ENCODE measurements at places on chromosomes 5 and 9. TPM values are rescaled to one million over a fixed set of nuclear protein-coding genes. Genes with fewer than 3 reads are reported as not detected.
A peak's percentile ranks its signal among the peaks of the same experiment; 100 is the strongest.

- no peak for DNase-seq
These were observed 26.2 kb downstream of the UHRF2 start for GRCh38 chr9:6439051-6439703.

GRCh38 chr9:134983074-134983473 is 65.4 kb upstream of the FCN1 start:
- DNase-seq: no peak

GRCh38 chr5:177133853-177134696 is 502 bp downstream of the NSD1 start:
- no peak for DNase-seq

GRCh38 chr5:149035372-149035790 is 27.5 kb downstream of the SH3TC2 start:
- peak; percentile 66 for DNase-seq

- no peak for DNase-seq
These were observed 44.7 kb downstream of the CCL28 start for GRCh38 chr5:43367453-43367852.

DNA sequence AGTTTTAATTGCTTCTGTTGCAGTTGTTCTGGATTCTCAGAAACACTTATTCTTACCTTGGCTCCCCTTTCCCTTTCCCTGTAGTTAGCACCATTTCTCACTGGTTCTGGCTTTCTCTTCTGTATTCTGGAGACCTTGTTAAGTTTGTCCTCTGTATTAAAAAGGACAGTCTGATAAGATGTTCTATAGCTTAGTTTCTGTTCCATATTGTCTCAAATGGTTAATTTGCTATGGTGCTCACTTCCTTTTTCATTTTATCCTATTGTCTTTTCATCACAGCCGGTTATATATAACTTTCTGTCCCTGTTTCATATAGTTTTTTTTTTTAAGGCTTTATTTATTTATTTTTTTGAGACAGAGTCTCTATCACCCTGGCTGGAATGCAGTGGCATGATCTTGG is 41.4 kb upstream of the KIAA1958 start:
- DNase-seq: no peak

GRCh38 chr9:104861397-104861796 is 66.6 kb downstream of the ABCA1 start:
- DNase-seq: no peak

DNA sequence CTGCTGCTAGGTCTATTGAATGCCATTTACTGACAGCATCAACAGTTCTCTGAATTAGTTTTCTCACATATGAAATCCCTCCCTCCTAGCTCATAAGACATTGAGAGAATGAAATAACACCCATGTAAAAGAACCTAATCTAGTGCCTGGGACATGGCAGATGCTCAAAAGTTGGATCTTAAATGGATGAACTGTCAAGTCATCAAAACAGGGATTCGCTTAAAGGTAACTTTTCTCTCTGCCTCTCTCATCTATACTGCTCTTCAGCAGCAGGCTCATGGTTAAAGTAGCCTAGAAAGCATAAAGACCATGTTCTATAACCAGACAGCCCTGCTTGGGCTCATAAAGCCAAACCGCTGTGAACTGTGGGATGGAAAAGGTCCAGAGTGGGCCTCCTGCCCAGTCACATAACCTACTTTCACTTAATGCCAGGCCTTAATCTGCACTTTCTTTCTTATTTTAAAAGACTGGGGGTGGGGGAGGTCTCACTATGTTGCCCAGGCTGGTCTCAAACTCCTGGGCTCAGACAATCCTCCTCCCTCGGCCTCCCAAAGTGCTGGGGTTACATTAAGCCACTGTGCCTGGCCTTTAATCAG is 3.7 kb downstream of the TMEM245 start:
- DNase-seq: no peak

DNA sequence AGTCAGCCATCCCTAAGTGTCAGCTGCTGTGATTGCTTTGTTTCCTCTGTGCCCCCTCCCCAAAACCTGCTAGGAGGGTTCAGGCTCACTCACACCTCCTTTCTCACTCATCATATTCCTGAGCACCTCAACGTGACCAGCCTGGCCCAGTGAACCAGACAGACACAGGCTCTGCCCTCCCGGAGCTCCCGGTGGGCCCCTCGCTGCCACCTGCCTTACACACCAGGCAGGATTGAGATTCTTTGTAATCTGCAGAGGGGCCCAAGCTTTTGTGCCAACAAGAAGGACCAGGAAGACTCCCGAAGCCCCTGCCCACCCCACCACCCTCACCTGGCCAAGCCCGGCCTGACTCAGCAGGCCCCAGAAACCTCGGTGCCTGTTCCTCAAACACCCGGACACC is 87.8 kb downstream of the NTNG2 start:
- DNase-seq: no peak

- no peak for DNase-seq
These were observed 17.4 kb upstream of the HMGCR start for GRCh38 chr5:75319638-75320037.

- DNase-seq: no peak
These were observed 63.3 kb downstream of the LIX1 start for GRCh38 chr5:97078958-97079743.

- DNase-seq: no peak
These were observed 30.0 kb downstream of the INSYN2B start for GRCh38 chr5:169950333-169950732.

DNA sequence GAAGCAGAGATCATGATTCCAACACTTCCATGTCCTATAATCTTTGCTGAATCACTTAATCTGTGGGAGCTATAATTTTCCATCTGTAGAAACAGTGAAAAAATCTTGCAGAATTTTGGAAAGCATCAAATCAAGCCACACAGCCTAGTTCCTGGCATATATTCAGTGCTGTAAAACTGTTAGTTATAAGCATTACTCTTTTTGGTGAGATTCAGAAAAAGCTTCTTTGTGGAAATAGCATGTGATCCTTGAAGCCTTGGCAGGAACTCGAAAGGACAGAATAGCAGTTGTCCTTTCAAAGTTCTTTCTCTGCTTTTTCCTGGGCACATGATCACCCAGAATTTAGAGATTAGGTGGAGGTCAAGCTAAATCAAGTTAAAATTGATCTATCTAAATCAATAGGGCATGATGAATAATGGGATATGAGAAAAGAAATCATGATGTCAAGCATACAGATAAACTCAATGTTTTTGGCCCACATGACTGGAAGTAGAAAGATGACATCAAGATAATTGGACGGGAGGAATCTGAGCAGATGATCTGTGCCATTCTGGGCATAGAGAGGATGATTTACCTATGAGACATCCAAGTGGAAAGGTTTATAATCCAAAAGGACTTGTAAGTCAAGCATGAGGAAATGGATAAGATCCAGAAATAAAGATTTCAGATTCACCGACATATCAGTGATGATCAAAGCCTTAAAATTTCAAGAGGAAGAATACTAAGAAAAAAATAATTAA is 73.1 kb downstream of the TMEM232 start:
- DNase-seq: no peak

- no peak for DNase-seq
These were observed 209.5 kb downstream of the MAPKAP1 start for GRCh38 chr9:125497478-125497877.

GRCh38 chr9:94157050-94157801 is 73.0 kb downstream of the PTPDC1 start:
- peak; percentile 79 for DNase-seq

DNA sequence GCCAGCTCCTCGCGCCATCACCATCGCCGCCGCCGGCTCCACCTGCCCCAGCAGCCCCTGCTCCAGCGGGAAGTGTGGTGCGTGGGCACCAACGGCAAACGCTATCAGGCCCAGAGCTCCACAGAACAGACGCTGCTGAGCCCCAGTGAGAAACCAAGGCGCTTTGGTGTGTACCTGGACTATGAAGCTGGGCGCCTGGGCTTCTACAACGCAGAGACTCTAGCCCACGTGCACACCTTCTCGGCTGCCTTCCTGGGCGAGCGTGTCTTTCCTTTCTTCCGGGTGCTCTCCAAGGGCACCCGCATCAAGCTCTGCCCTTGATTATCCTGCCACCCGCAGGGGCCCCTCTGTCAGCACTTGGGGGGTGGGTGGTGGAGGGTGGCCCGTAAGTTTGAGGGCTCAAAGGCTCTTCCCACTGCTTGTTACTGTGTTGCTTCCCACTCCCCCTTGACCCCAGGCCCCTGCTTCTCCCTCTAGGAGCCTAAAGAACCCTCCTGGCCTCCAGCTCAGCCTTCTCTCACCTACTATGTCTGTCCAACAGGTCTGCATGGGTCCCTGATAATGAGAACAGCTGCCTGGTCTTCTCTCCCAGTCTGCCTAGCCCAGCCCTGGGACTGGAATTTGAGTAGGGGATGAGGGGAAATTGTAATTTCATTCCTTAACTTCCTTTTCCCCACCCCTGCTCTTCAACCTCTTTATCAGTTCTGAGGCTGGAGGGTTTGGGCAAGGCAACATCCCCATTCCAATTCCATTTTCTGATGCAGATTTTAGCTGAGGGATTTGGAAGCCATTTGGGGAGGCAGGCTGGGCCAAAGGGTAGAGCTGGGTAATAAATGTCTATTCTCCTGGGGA is 9.0 kb downstream of the RACK1 start:
- DNase-seq: no peak

DNA sequence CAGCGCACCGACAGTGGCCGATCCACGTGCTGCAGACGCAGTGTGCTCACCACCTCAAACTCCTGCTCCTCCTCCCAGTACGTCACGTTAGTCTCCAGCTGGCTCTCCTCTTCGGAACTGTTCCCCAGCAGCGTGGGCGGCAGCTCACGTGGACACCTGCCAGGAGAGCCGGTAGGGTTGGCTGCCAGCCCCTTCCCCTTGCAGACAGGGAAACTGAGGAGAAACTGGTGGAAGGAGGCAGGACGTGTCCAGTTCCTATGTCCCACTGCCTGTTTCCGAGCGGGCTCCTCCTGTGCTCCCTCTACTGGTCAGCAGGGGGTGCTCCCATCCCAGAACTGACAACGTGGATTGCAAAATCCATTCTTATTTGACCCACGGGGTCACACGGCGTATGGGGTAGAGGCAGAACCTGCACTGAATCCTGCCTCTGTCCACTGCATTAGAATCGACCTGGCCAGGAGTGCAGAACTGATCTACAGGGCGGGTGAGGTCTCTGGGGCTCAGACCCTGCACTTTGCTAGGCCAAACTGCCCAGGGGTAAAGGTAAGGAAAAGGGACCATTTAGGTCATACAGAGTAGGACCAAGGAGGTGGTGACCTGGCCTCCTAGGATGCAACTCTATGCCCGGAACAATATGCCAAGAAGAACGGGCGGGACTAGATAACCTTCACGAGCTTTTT is 25.7 kb downstream of the PDGFRB start:
- DNase-seq: peak; percentile 50

- DNase-seq: no peak
These were observed 239.3 kb upstream of the SGCD start for GRCh38 chr5:156087577-156088110.

DNA sequence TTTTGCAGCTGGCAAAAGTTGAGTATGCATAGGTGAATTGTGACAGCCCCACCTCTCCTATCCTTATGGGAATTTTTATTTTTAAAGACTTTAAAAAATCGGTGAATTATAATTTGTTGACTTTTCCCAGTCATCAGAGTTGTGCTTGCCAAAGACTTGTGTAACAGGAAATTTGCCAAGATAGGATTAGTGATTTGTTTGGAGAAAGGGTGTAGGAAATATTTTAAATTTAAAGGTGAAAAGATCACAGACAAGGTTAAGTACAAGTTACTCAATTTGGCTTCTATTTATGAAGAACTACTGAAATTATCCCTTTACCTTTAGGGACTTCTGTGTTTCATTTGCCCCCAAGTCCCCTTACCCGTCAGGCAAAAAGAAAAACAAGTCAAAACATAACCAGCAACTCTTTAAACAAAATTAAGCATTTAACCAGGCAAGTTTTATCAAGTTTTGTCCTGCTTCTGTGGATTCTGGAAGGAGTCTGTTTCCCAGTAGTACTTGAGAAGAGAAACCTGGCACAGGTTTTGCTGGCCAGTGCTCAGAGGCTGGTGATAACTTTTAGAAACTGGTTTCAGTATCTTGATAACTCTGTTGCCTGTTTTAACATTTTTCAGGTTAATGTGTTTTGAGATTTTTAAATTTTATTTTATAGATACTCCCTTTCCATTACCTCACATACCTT is 285.4 kb downstream of the MAST4 start:
- DNase-seq: no peak

GRCh38 chr5:157817387-157817702 is 41.6 kb downstream of the CLINT1 start:
- no peak for DNase-seq

GRCh38 chr9:115350548-115350947 is 232.6 kb upstream of the TNC start:
- no peak for DNase-seq

- DNase-seq: no peak
These were observed 171.9 kb upstream of the ELL2 start for GRCh38 chr5:96133341-96134079.

DNA sequence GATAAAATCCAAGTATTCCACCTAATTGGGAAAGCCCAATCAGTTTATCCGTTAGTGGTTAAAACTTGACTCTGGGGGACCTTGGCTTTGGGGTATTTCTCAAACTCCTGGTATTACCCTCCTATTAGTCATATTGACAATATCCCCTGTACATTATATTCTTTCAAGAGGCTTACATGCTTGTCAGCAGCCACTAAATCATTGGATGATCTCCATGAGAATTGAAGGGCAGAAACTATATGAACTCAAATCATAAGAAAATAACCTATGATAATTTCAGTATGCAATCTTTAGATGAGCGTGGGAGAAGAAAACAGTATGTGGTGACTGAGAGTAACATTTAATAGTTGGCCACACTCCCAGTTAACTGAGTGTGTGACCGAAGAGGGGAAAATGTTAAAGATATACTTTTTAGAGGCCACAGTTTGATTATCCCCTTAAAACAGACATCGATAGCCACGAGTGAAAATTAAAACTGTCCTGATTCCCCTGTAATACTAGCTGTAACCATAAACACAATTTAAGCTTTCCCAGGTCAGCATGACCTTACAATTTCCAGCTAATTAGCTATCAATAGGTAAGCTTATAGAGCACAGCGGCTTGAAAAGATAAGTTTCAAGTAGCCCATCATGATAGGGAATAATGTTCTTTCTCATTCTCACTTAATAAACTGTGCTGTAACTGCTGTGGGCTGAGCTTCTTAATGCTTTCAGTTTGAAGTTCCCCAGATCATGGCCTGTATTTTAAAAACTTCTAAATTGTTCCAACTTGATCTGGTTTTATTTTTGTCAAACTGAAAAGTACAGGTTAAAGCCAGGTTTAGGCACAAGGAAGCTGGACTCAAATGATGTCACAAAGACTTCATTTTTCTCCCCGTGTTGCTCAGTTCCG is 58.6 kb downstream of the PUM3 start:
- no peak for DNase-seq

- DNase-seq: no peak
These were observed 9.9 kb downstream of the CAMK4 start for GRCh38 chr5:111234125-111234524.

Gene SPATA31D4
- not detected for total RNA-seq

Gene GRM6
- not detected for total RNA-seq

Gene FCN1
- total RNA-seq: not detected

Gene FAM174A
- 11.6 TPM for total RNA-seq

Gene TTC16
- 0.40 TPM for total RNA-seq

Gene SLC6A19
- not detected for total RNA-seq

Gene MYORG
- total RNA-seq: 3.1 TPM

Gene SV2C
- total RNA-seq: not detected

Gene CENPK
- total RNA-seq: 34.6 TPM

Gene PROB1
- total RNA-seq: 2.9 TPM

Gene COL27A1
- total RNA-seq: 0.83 TPM

Gene RNF180
- not detected for total RNA-seq

Gene OR1J2
- total RNA-seq: not detected

Gene SPINK6
- total RNA-seq: not detected

Gene BHMT2
- not detected for total RNA-seq

Gene SOX30
- total RNA-seq: not detected

Measured in PC-9 (cell line).